ENCODE measurements at places on chromosomes 5 and 9.
A peak's percentile ranks its signal among the peaks of the same experiment; 100 is the strongest.

DNA sequence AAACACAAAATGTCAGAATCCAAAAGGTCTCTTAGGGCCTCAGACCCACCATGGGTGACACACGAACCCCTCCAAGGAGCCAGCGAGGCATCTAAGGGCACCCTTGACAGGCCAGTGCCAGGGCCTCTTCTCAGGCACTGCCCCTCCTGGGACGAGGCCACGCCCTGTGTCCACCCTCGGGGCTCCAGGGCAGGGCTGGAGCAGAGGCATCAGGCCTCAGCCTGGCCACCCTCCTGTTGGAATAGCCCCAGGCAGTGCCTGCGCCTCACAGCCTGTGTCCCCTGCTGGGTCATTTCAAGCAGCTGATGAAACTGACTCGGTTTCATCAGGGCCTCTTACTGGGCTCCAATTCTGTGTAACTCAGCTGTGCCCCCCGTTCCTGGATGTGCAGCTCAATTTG lies 32.8 kb upstream of the SUSD3 start:
- DNase-seq, result no peak

- no peak for DNase-seq
Measured at GRCh38 chr5:139655727-139656271, 7.7 kb downstream of the CXXC5 start.

- no peak for DNase-seq
Measured at GRCh38 chr5:159525117-159525516, 194.8 kb upstream of the IL12B start.

GRCh38 chr5:393846-394275 lies 49.1 kb upstream of the EXOC3 start:
- DNase-seq, result no peak

- DNase-seq, result peak; percentile 8
Measured at GRCh38 chr9:38067859-38068681, 957 bp downstream of the SHB start.

GRCh38 chr9:131840220-131840619 lies 100.3 kb upstream of the RAPGEF1 start:
- DNase-seq, result no peak

DNA sequence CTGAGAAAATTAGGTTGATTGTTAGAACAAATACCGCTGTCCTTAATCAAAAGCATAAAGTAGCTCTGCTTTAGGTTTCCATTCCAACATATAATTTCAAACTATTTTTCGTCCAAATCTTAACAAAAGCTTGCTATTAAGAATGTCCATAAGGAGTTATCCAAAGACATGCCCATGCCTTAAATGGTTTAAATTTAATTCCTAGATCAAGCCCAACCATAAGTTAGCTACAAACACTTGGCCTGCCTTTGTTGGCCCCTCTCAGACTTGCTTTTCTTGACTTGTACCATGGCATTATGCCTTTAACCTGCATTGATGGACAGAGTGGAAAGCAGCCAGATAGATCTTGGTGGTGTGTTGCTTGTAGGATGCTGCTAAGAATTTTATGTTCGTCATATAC lies 8.8 kb downstream of the GARNL3 start:
- DNase-seq, result no peak

DNA sequence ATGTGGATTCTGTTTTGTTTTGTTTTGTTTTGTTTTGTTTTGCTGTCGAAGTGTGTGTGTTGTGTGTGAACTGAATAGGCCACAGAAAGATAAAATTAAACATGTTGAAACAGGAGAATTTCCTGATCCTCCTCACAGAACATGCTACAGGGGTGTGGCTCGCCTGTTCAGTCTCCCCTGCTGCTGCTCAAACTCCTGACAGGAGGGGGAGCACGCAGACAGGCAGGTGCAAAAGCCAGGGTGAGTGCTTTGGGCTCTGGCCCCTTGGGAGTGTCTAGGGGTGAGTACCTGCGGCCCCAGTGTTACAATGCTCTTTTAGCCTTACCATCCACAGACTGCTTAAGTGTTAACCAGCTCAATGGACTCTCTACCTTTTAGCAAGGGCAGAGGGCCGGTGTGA lies 473.5 kb downstream of the MAT2B start:
- DNase-seq, result no peak

DNA sequence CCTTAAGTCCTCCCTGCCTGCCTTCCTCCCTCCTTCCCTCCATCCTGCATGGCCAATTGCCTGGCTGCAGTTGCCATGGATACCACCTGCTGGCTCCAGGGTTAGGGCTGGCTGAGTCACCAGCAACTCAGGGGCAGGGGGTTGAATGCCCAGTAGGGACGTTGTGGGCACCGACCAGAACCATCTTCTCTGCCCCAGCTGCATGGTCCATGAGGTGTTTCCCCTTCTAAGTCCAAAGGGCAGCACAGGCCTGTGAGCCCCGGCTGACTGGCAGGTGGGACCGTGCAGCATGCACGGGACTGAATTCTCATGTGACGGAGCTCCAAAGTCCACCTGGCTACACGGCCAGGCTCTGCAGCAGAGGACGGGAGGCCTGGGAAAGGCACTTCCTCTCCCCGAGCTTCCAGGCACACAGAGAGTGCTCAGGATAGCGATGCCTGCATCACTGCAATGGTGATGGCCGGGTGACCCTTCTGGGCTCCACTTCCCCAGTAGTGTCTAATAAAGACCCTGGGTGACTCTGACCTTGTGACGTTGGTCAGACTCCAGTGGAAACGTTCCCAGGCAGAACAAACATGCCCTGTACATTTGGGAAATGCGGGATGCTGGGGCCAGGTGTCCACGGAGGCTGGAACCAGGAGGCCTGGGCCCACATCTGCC lies 5.7 kb downstream of the ASS1 start:
- no peak for DNase-seq

DNA sequence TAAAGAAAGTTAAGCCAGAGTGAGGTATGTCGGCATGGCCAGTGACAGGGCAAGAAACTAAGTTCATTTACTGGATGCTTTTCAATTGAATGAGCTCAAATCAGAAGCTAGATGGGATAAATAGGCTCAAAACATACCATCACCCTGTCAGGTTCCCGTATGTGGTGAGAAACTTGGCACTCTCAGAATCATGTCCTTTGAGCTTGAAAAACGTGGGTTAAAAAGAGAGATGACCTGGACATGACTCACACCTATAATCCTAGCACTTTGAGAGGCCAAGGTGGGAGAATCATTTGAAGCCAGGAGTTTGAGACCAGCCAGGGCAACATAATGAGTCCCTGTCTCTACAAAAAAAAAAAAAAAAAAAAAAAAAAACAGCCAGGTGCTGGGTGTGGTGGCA lies 121.7 kb upstream of the RGMB start:
- no peak for DNase-seq

DNA sequence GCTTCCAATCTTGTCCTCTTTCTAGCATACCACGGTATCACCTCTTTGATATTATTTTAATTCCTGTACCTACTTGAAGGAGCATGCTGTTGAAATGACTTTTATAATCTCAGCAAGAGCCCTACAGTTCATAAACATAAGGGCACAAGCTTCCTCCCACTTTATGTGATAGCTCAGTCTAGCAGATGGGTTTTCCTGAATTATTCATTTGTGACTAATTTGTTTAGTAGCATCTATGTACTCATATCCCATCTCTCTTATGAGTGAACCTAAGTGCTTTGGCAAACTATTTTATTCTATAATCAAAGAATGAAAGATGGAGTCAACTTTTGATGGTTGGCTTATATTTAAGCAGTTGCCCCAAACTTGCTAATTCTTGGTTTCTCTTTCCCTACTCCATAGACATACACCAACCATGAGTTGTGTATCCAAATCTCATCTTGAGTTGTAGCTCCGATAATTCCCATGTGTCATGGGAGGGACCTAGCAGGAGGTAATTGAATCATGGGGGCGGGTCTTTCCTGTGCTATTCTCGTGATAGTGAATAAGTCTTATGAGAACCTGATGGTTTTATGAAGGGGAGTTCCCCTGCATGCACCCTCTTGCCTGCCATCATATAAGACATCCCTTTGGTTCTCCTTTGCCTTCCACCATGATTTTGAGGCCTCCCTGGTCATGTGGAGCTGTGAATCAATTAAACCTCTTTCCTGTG lies 17.7 kb downstream of the TXNDC8 start:
- DNase-seq, result no peak

- DNase-seq, result no peak
Measured at GRCh38 chr9:125784286-125785049, 37.3 kb downstream of the PBX3 start.

- no peak for DNase-seq
Measured at GRCh38 chr5:116738239-116738614, 163.6 kb upstream of the SEMA6A start.

GRCh38 chr9:92098638-92099037 lies 16.6 kb downstream of the SPTLC1 start:
- DNase-seq, result no peak

GRCh38 chr9:4762886-4763541 lies 22.0 kb upstream of the AK3 start:
- peak; percentile 48 for DNase-seq

- DNase-seq, result no peak
Measured at GRCh38 chr9:91948597-91949391, 1.2 kb downstream of the ROR2 start.

- DNase-seq, result no peak
Measured at GRCh38 chr9:28518439-28518838, 945.2 kb upstream of the C9orf72 start.

DNA sequence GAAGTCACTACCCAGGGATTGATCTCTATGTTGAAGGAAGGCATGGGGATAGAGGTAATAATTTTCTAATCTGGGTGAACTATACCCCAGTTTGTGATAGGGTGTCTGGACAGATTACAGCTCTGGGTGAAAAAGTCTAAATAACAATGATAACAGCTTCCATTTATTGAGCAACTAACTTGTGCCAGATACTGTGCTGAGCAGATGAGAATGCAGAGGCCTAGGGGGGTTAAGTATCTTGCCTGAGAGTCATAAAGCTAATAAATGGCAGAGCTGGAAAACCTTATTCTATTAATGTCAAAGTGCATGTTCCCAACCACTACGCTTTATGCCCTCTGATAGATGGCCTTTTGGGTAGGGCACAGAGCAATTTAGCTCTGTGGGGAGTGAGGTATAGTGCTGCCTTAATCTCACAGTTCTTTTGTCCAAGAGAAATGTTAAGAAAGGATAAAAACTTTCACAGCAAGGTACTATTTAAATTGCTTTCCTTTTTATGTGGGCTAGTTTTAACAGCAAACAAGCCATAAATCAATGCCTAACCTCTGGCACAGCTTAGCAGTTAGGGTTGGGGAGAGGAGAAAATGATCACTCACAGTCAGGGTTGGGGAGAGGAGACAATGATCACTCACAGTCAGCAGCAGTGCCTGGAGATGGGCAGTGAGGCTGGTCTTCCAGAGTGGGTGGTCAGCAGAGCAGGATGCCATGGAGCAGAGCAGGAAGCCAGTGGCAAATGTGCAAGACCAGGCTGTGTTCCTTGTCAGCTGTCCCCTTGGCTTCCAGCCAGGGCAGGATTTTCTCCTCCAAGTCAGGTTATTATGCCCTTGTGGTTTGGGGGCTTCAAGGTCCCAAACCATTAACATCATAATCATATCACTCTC lies 187.0 kb downstream of the CARTPT start:
- DNase-seq, result no peak

DNA sequence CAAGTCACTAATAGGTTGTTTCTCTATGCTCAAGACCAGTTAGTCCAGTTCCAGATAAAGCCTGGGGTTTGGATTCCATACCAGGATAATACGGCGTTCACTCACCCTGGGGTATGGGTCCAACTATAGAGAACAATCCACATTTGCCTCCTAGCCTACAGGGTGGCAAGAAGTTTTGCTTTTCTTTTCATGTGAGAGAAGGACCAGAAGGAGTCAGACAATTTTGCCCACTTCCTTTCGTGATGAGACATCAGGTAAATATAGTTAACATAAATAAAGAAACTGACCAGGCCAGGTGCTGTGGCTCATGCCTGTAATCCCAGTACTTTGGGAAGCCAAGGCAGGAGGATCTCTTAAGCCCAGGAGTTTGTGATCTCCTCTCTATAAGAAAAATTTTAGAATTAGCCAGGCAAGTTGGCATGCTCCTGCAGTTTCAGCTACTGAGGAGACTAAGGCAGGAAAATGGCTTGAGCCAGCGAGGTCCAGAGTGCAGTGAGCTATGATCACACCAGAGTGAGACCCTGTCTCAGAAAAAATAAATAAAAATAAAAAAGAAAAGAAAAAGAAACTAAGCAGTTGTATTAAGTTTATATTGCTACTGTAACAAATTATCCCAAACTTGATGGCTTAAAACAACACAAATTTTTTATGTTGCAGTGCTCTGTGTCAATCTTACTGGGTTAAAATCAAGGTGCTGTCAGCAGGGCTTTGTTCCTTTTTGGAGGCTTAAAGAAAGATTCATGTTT lies 7.5 kb upstream of the REEP5 start:
- DNase-seq, result no peak

GRCh38 chr9:115442054-115442453 lies 324.1 kb upstream of the TNC start:
- DNase-seq, result no peak

GRCh38 chr9:23587433-23587832 lies 238.6 kb downstream of the ELAVL2 start:
- no peak for DNase-seq

- DNase-seq, result no peak
Measured at GRCh38 chr9:95126739-95127138, 190.8 kb downstream of the FANCC start.

- DNase-seq, result no peak
Measured at GRCh38 chr5:32572778-32573480, 12.4 kb upstream of the SUB1 start.

DNA sequence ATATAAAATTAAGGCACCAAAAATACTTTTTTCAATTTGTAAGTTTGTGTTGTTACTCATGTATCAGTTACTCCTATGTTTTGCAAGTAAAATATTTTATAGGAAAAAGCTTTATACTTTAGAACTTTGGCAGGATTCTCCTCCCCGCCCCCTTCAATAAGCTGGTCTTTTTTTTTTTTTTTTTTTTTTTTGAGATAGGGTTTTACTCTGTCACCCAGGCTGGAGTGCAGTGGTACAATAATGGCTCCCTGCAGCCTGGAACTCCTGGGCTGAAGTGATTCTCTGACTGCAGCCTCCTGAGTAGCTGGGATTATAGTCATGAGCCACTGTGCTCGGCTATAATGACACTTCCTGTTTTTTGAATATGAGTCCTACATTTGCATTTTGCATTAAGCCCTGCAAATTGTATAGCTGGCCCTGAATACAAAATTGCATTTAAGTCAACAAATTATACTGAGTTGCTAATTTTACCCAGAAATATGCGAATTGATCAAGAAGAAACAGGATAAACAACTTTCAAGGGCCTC lies 192.9 kb downstream of the PIK3R1 start:
- DNase-seq, result no peak

DNA sequence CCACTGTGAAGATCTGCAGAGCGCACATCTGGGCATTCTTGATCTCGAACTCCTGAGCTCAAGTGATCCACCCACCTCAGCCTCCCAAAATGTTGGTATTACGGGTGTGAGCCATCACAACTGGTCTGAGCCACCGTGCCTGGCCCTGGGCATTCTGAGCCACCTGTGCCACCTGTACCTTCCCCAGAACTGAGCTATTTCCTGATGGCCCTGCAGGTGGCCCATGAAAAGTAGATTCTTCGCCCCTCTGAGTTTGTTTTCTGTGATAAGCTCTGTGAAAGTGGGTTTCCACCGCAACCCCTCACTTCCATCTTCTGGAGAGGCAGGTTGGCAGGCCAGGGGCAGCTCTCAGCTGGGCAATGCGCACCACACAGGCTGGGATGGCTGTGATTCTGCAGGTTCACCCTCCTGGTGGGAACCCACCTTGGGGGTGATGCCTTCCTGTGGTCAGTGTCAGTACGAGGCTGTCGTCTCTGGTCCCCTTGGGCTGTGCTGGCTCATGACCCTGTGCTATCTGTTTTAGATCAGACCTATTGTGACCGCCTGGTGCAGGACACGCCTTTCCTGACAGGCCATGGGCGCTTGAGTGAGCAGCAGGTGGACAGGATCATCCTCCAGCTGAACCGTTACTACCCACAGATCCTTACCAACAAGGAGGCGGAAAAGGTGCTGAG lies 11.3 kb downstream of the CARD19 start:
- no peak for DNase-seq

All from CD4-positive, alpha-beta T cell treated with Interleukin-1 beta for 1 hour (primary cell).